ENCODE measurements at places on chromosomes 13 and 19. TPM values are rescaled to one million over a fixed set of nuclear protein-coding genes. Genes with fewer than 3 reads are reported as not detected.

The ZNF571 gene
- 3.1 TPM for total RNA-seq

The MZF1 gene
- 113 TPM for total RNA-seq

The NLRP4 gene
- total RNA-seq, result not detected

The HCST gene
- 9.4 TPM for total RNA-seq

The PNMA8B gene
- 0.37 TPM for total RNA-seq

The NFIX gene
- 25.4 TPM for total RNA-seq

The MAP2K2 gene
- 199 TPM for total RNA-seq

The RFPL4AL1 gene
- not detected for total RNA-seq

DNA sequence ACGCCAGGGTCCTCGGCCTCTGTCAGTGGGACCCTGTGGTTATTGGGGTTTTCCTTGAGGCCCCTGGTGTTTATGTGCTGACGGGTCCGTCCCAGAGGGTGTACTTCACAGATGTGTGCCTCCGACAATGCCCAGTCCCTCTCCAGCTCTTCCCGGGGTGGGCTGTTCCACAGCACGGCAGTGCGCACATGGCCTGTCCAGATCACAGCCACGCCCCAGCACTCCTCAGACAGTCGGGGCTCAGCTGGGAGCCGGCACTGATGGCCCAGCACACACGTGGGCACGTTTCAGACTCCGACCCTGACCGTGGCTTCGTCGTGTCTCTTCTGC is 16.9 kb upstream of the F7 start:
- no peak for DNase-seq

GRCh38 chr13:31374682-31375081 is 174.9 kb downstream of the B3GLCT start:
- no peak for DNase-seq

GRCh38 chr13:90154311-90154960 is 1193.1 kb upstream of the MIR17HG start:
- no peak for DNase-seq

DNA sequence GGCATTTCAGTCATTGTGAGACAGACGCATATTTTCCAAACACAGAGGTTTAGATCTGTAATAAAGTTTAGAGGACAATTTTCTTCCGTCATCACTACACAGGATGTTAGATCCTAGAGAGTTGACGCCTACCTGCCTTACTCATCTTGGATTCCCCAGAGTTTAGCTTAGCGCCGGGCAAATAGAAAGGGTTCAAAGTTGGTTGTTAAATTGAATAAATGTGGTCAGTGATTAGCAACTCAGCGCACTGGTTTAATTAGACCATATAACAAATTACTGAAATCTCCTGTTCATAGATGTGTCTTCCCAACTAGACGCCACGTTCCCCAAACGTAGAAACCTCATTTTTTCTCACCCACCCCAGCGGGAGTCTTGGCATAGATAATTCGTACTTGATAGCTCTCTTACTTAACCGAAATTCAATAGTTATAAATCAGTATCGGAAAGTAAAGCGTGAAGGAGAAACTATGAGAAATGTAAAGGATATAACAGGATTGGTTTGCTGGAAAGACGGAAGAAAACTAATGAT is 726 bp upstream of the UFM1 start:
- peak; percentile 8 for DNase-seq

DNA sequence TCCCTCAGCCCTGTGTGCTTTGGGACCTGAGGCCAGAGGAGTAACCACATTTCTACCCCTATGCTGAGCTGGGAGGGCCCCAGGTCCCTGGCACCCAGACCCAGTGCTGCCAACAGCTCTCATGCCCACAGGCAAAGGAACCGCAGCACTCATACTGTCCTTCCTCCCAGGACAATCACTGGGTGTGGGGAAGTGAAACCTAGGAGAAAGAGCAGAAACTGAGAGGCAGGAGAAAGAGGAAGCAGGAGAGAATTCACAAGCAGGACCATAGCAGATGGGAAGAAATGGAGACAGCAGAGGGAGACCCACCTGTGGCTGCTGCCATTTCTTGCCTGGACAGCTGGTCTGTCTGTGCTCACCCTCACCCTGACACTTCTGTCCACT is 18.9 kb downstream of the CCDC97 start:
- no peak for DNase-seq

DNA sequence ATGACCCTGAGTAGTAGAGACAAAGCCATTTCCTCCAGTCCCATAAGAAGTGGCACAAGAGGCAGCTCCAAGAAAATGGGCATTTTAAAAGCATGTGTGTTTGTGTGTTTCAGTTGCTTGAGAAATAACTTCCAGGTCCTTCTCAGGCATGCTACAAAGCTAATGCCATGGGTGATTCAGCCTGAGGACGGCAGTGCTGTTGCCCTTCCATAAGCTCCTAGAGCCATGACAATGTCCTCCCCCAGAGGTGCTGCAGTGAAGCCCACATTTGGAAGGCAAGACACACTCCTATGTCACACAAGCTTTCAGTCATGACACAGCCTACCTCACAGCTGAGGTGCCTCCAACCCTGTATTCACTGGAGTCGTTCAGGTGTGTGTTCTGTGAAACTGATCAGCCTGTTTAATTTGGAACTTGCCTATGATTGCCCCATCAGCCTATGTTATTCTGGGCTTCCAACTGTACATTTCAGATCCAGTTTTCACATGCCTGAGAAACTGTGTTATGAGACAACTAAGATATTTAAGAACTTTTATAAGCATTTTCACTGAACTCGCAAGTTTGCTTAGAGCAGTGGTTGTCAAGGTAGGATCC is 213.6 kb downstream of the FOXO1 start:
- DNase-seq, result no peak

DNA sequence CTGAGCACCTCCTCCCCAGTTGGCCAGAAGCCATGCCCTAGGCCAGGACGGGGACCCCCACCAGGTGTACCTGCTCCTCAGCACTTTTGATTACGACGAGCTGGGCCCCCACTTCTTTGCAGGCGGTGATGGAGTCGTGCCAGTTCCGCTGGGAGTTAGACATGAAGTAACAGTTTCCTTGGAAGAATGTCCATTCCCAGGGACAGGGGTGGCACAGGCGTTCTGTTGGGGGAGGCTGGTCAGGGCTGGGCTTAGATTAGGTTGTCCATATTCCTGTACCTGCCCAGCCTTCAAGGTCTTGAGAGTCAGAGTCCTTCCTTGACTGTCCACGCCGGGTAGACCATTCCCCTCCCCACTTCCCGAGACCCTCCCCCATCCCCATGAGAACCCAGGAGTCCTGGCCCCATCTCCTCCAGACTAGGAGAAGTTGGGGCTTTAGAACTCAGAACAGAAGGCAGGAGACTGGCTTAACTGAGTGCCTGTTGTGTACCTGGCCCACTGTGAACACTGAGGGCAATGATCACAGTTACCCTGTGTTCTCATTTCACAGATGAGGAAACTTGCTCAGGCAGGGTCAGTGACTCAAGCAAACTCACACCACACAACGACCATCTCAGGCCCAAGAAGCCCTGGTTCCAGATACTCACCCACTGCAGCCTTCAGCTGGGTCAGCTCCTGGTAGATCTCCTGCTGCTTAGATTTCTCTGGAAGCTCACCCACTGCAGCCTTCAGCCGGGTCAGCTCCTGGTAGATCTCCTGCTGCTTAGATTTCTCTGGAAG is 2.3 kb downstream of the CD209 start:
- no peak for DNase-seq

DNA sequence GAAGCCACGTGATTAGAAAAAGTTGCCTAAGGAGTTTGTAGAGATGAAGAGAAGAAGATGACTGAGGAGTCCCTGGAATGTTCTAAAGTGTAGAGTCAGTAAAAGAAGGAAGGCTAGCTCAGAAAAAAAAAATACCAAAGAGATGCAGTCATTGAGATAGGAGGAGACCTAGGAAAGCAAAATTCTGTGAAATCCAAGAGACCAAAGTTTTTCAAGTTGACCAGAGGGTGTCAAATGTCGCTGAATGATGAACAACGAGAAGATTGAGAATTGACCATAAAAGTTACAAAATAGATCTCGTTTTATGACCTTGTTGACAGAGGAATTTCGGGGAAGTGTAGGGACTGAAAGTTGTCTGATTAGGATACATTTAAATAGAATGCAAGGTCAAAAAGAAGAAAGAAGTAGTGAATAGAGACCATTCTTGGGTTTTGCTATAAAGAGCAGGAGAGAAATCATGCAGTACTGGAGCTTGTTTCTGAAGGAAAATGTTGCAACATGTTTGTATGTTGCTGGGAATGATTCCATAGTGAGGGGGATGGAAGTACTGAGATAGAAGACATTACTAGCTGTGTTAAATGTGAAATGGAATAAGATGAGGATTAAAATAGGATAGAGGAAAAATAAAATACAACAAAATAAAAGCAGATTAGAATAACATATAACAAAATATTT is 30.2 kb upstream of the HTR2A start:
- DNase-seq, result no peak

DNA sequence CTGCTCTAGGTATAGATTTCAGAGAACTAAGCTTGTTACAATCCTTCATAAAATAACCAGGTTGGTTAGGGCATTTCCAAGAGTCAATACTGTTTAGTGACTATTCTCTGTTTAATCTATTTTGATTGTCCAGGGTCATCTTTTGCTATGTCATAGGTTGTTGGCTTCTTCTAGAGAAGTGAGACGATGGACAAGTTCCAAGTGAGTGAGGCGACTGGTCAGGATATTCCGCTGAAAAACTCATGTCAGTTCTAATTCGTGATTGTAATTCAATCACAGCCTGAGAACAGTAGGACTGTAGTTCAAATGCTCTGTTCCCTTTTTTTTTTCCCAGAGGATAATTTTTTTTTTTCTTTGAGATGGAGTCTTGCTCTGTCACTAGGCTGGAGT is 15.8 kb upstream of the ALOX5AP start:
- no peak for DNase-seq

DNA sequence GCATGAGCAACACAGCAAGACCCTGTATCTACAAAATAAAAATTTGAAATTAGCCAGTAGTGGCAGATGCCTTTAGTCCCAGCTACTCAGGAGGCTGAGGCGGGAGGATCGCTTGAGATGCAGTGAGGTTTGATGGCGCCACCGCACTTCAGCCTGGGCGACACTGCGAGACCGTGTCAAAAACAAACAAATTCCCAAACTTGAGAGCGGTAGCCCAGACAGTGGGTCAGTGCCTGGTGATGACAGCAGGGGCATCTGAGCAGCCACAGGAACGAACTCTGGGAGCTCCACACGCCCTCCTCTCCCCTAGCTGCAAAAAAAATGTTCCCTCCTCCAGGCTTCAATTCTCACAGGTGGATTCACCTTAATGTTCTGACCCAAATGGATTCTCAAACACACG is 14.1 kb downstream of the ZNF490 start:
- DNase-seq, result no peak

- peak; percentile 78 for DNase-seq
Measured at GRCh38 chr19:10952809-10953208, 8.0 kb upstream of the SMARCA4 start.

DNA sequence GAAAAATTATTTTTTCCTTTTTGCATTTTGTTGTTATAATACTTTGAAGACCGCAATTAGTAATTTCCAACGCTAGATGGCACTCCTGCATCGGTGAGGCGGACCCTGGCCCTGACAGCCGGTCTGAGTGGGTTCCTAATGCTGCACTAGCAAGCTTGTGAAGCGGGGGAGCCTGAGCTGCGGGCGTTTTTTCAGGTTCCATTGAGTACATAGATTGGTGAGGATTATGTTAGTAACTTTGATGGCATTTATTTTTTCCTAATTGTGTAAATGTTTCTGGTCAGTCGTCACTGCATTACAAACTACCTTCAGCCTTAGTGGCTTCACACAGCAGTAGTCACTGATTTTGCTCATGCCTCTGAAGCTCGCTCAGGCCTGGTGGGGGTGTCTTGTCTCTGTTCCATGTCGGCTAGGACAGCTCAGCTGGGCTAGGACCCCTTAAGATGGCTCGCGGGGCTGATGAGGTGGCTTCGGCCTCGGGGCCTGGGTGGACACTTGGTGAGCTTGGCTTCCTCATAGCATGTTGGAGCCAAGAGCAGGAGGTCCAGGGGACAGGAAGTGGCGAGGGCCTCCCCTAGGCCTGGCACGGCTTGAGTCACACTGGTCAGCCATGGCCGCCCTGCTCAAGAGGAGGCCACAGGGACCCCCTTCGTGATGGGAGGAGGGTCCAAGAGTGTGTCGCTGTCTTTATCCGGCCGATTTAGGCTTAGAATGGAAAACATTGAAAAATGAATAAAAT is 25.0 kb downstream of the ERCC5 start:
- peak; percentile 48 for DNase-seq

DNA sequence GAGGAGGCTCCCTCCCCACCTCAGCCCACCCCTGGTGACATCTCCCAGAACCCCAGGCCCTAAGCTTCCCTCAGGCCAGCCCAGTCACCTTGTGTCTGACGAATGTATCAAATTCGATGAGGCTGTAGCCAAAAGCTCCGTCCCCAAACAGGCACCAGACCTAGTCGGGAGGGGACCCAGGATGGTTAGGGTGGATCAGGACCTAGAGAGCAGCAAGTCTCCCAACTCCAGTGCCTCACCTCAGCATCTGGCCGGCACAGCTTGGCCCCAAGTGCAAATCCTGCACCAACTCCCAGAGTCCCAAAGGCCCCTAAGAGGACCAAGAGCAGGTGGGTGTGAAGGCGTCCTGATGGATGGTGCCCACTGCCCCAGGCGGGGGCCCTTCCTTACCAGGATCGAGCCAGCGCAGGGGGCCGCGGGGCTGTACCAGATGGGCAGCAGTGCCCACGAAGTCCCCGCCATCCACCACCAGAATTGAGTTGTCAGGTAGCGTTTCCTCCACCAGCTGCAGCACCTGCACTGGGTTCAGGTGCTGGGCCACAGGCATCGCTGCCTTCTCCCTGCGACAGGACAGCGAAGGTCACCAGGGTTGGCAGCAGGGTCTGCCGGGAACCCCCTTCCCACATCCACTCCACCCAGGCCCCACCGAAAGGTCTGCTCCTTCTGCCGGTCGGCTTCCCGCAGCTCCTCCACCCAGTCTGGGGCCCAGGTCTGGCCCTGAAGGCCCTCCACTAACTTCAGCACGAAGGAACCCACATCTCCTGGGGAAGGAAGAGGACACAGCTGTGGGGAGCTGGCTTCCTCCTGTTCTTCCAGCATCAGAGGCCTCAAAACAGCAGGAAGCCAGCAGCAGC is 8.8 kb downstream of the SYDE1 start:
- DNase-seq, result no peak

Data from transverse colon (tissue), 4 donors.